Aorta (tissue), 5 donors: ENCODE measurements at places on chromosomes 11 and 22. TPM values are rescaled to one million over a fixed set of nuclear protein-coding genes. Genes with fewer than 3 reads are reported as not detected.

DMC1 gene
- 0.84 TPM for polyA plus RNA-seq

NPAT gene
- 1.3 TPM for polyA plus RNA-seq

ACTN3 gene
- not detected for polyA plus RNA-seq

KCNJ5 gene
- polyA plus RNA-seq = 0.31 TPM

BEST1 gene
- polyA plus RNA-seq = 4.1 TPM

HEPACAM gene
- polyA plus RNA-seq = not detected

FREY1 gene
- polyA plus RNA-seq = not detected

HTR3B gene
- polyA plus RNA-seq = not detected

ASCL2 gene
- polyA plus RNA-seq = not detected

AKIP1 gene
- 52.2 TPM for polyA plus RNA-seq

ZBTB16 gene
- polyA plus RNA-seq = 94.5 TPM

SLC6A5 gene
- polyA plus RNA-seq = not detected

TMEM126A gene
- 45.8 TPM for polyA plus RNA-seq
